ENCODE measurements at places on chromosomes 6 and 20. TPM values are rescaled to one million over a fixed set of nuclear protein-coding genes. Genes with fewer than 3 reads are reported as not detected.

ERVFRD-1 gene
- polyA plus RNA-seq = 0.18 TPM

MYL9 gene
- 0.05 TPM for polyA plus RNA-seq

DCDC2 gene
- polyA plus RNA-seq = not detected

- DNase-seq = no peak
Observed at GRCh38 chr6:31870385-31870921, 7.8 kb upstream of the NEU1 start.

GRCh38 chr20:23349338-23350195 lies 1.0 kb upstream of the NXT1 start:
- DNase-seq = no peak

DNA sequence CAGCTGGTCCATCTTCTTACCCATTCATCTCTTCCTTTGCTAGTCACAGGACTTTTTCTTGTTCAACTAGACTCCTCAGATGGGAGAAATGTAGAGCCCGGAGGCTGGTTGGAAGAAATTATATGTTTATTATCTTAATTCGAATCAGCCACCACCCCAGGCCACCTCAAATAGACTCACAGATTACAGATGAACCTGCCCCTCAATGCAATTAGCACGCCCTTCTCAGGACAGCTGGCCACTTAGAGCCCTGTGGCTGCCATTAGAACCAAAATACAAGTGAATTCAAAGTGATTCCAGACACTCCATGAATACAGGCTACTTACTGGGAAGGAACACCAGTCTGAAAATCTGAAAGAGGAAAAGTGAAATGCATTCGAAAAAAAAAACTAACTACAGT lies 176.4 kb downstream of the MAFB start:
- no peak for DNase-seq

GRCh38 chr6:129006724-129007514 lies 124.0 kb downstream of the LAMA2 start:
- DNase-seq = no peak

DNA sequence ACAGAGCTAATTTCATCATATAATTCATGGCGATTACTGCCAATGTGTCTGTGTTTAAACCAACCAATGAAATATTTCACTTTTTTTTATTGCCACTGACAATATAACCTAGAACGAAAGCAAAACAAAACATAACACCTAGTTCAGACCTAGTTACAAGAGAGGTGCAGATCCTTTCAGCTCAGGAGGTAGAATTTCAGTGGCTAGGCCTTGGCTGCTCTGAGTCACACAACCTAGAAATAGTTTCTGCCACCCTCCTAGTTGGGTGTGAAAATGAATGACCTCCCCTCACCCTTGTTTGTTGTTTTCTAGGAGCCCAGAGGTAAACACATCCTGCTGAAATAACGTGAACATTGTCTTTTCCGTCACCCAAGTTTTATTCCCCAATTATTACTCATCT lies 356.3 kb downstream of the HTR1B start:
- no peak for DNase-seq

- DNase-seq = no peak
Observed at GRCh38 chr6:153958860-153959259, 80.2 kb upstream of the OPRM1 start.

DNA sequence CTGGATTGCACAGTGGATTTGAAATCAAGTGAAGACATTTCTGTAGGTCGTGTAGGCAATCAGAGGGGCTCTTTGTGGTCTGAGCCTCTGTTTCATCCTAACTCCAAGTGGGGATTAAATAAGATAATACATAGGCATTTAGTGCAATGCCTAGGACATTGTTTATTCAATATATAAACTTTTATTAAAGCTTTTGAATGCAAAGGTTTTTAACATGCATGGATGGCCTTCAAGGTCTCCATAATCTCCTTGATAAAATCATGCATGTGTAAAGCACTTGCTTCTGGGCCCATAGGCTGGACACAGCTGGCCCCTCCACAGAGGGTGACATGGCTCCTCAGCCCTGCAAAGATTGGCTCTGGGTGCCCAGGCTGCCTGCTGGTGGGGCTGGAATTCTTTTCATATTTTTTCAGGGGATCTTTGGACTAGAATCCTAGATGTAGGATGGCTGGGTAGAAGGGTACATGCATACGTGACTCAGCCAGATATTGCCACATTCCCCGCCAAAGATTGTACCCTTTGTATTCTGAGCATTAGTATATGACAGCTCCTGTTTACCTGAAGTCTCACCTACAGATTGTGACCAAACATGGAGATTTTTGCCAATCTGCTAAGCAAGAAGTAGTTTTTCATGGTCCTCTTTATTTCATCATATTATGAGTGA lies 19.0 kb upstream of the AVP start:
- no peak for DNase-seq

GRCh38 chr20:64049060-64049877 lies at the start of gene SOX18:
Gene SOX18 (minus strand): TSS chr20:64049639. CDS start chr20:64049516, 123 bp downstream.
- DNase-seq = no peak

DNA sequence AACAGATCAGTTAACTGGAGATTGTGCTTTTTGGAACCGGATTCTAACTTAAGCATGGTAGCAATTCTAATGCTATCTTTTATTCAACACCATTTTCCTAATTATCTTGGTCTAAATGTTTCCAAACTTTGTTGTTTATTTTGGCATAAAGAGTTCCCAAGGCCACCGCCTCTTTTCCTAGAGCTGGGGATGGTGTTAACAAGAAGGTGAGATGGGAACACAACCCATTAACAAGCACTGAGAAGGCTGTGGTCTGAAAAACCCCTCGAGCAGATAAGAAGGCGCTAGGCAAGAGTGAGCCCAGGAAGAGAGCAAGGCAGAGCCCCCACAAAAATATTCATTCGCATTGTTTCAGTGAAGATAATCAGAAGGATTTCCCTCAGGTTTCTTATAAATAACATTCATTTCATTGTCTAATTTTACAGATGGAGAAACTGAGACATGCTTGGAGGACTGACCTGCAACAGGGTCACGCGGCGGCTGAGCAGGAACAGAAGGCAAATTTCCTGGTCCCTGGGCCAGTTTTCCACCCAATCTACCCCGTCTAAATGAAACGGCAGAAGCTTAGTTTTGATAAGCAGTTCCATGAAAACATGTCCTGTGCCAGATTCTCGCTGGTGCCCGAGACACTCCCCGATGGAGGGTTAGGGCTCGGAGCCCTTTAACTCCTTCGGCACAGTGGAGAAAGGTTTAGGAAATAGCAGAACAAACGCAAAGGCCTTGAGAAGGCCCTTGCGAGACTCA lies 155.6 kb downstream of the FOXC1 start:
- DNase-seq = no peak
